IMR-90 (cell line): ENCODE measurements at places on chromosomes 4 and X.
A peak's percentile ranks its signal among the peaks of the same experiment; 100 is the strongest.

DNA sequence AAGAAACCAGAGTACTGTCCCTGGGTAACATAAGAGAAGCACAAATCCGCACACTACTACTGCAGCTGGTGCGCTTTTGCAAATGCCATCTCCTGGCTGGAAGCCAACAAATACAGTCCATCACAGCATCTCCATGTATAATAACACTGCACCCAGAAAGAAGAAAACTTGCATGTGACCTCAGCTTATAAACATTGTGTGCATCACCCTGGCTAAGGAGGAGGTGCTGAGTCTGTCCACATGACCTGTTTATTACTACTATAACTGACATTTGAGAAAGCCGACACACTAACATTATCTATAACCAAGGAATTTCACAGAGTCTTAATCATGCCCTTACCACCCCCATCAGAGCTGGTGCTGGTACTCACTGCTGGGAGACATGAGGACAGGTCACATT lies 516.8 kb downstream of the CFAP47 start:
- peak; percentile 30 for DNase-seq

DNA sequence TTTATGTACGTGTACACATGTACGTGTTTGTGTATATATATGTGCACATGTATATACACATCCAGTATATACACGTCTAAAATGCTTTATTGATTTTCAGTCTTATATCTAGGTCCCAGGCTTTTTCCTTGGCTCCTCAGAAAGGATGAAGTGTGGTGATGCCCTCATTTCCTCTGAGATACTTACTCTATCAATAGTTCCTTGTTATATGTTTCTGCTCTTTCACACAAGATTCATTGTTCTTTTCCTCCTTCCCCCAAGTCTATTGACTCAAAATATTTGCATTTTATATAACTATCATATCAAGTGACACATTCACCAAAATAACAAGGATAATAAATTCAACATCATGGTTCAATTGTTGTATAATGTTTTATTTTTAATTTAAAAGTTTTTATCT lies 359.2 kb downstream of the EPHA5 start:
- DNase-seq = no peak

DNA sequence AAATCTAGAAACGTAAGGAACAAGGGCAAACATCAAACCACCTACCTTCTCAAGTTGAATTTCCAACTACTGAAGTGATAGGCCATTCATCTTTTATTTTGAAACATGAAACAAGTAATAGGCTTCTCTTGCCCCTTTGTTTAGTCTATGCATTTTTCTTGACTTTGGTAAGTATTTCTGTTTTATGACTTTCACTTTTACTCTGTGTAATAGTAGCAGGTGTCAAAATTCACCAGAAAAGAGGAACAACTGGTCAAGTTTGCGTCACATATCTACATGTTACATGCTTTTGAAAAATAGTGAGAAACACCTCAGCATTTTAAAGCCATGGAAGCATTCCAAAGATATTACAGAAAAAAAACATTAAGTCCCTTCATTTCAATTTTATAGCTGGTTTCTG lies 157.1 kb upstream of the FTHL17 start:
- DNase-seq = peak; percentile 46

GRCh38 chr4:127622921-127623796 lies 9.6 kb upstream of the INTU start:
- peak; percentile 33 for DNase-seq
